ENCODE measurements at places on chromosomes 4 and X.

- DNase-seq, result no peak
Measured at GRCh38 chr4:52862639-52863161, 583 bp downstream of the RASL11B start.

DNA sequence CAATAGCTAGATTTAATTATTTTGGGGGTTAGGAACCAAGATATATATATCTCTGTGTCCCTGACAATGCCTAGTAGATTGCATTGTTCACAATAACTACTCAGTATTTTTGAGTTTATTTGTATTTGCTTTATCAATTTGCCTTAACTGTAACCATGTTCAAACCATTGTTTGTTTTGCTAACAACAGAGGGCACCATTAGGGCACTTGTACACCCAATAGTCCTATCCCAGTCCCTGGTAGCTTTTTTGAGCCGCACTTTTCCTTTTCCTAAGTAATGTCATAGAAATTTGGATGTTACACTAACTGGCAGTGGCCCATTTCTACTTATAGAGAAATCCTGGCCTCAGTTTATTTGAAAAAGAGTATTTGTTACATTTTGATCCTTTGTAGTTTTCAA lies 575 bp upstream of the KLHL5 start:
- DNase-seq, result no peak

- no peak for DNase-seq
Measured at GRCh38 chrX:150099316-150099715, 161.0 kb upstream of the EOLA2 start.

DNA sequence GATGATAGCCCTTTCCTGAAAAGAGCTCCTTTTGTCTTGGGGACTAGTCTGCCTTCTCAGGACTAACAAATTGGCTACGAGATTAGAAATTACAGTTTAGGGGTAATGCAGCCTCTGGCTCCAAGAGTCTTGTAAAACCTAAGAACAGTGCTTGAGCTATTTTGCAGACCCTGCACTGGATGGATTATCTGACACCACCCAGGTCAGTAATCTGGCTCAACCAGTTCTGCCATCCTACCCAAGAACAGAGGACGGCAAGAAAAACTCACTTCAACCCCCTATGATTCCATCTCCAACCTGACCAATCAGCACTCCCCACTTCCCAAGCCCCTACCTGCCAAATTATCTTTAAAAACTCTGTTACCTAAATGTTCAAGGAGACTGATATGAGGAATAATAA lies 225.1 kb downstream of the FAM47A start:
- no peak for DNase-seq

- no peak for DNase-seq
Measured at GRCh38 chrX:150775569-150776350, 82.6 kb downstream of the MTMR1 start.

DNA sequence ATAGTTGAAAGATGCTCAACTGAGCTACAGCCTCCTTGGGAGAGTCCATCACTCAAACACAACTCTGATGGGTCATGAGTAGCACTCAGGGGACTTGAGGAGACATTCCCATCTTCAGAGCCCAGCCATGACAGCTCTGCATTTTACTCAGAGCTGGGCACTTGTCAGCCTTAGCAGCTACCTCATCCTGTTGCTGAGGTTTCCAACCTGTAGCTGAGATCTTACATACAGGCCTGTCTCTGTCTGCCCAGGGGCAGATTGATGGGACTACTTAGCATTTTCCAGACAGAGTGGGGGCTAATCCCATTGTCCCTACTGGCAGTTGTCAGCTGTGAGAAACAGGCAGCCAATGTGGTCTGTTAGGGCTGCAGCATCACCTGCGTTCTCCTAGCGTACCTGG lies 3.5 kb downstream of the FHDC1 start:
- no peak for DNase-seq

GRCh38 chrX:39296472-39296871 lies 495.2 kb downstream of the MID1IP1 start:
- no peak for DNase-seq

- DNase-seq, result no peak
Measured at GRCh38 chrX:17005712-17006368, 59.4 kb downstream of the REPS2 start.

DNA sequence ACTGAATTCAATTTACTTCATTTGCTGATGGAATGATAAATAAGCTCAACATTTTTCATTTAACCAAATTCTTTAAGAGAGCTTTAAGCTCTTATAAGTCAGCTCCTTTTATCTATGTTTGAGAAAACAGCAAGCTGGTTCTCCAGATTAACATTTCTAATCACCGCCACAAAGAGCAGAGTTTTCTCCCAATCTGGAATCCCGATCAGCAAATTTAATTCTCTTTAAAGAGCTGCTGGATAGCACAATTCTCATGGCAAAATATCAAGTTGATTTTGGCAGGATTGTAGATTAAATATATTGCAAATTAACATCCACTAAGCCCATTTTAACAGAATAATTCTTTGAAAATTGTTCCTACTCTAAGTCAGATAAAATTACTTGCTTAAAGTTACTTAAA lies 48.8 kb downstream of the RPS6KA3 start:
- DNase-seq, result no peak

GRCh38 chrX:97898798-97899197 lies 1015.1 kb downstream of the RPA4 start:
- no peak for DNase-seq

DNA sequence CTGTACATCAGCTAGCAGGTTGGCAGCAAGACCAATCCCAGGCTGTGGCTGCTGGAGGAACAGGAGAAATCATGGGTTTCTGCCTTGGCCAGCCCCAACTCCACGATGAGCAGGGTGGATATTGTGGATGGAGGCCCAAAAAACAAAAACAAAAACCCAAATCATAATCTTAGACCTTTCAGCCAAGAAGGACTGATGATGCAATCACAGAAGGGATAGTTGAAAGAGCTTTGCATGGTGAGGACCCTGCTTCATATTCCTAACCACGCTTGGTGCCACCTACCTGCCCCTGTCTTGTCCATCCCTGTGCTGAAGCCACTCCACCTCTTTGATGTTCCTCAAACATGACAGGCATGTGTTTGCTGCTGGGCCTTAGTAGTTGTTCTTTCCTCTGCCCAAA lies 68.8 kb upstream of the CT45A1 start:
- DNase-seq, result no peak

GRCh38 chr4:4888695-4889094 lies 29.2 kb downstream of the MSX1 start:
- no peak for DNase-seq

DNA sequence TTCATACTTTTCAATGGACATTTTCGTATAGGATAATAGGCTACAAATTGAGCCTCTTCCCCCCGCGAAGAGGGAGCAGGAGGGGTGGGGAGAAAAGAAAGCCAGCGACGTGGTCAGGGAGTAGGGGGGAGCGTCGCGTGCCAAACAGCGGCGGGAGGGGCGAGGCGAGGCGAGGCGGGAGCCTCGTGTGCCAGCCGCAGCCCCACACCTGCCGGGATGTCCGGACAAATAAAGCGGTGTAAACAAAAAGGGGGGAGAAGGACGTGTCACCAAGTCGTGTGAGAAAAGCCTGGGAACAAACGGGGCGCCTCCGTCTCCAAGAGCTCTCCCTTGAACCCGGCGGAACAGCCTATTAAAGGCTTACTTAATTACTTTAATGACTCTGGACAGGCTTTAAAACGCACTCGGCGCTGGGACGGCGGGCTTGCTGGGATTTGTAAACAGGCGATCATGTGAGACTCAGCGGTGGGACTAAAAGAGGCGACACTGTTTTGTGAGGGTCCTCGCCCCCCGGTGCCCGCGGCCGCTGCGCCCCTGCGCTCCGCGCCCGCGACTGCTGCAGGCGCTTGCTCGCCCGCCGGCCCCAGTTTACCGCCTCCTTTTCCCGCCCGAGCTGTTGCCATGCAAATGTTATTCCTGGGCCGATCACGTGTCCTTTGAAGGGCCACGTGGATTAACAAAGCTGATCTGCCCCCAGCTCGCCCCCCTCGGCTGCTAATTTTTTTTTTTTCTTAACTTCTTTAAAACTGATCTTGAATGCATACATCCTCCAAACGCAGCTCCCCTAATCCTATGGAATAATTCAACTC lies at the start of gene HELT:
Gene HELT, plus strand, starts transcription at position 527 of the 809 bp plus-strand sequence. CDS start 439 bp downstream, outside the sequence.
- DNase-seq, result no peak

Measured in A172 (cell line).